ENCODE measurements at places on chromosomes 16 and 17.

GRCh38 chr16:69513180-69513966 is 52.4 kb upstream of the NFAT5 start:
- DNase-seq = no peak

- DNase-seq = peak; percentile 93
Observed at GRCh38 chr17:42457107-42457792, 1.4 kb upstream of the ATP6V0A1 start.

DNA sequence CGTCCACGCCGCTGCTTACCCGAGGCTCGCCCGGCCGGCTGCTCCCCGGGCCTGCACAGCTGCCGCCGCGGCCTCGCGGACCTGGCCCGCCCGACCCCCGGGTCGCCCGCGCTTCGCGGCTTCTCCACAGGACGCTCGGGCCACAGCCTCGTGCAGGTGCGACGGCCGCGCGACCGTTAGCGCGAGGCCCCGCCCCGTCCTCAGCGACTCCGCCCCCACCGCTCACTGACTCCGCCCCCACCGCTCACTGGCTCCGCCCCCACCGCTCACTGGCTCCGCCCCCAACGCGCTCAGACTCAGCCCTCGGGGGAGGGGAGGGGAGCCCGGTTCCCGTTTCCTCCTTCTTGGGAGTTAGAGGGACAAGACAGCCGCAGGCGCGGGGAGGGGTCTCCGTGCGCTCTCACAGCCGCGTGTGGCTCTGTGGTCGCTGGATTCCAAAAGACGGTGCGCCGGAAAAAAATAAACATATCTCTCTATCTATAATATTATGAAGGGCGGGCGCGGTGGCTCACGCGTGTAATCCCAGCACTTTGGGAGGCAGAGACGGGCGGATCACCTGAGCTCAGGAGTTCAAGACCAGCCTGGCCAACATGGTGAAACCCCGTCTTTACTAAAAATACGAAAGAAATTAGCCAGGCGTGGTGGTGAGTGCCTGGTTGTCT is at the start of gene MEIOB:
TSS of gene MEIOB (minus strand) at position 191 of the 662 bp plus-strand sequence. CDS start 3,989 bp downstream, outside the sequence.
- peak; percentile 69 for DNase-seq

DNA sequence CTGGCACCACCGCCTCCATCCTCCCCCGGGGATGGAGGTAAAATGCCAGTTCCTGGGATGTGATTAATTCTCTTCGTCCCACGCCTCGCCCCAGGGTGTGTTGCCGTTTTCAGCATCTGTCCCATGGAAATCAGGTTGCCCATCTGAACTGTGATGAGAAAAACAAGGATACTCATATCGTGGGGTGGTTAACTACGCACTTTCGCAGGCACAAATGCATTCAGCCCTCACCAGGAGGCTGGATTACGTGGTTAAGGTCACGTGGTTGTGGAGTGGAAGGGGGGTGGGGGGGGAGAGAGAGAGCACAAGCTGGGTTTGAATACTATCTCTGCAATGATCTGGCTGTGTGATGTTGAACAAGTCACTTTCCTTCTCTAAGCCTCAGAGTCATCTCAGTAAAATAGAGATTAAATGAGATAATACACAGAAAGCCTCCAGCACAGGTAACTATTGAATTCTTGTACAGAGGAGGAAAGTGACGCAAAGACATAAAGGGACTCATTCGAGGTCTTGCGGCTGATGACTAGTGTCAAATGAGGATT is 74.7 kb downstream of the BMERB1 start:
- no peak for DNase-seq

DNA sequence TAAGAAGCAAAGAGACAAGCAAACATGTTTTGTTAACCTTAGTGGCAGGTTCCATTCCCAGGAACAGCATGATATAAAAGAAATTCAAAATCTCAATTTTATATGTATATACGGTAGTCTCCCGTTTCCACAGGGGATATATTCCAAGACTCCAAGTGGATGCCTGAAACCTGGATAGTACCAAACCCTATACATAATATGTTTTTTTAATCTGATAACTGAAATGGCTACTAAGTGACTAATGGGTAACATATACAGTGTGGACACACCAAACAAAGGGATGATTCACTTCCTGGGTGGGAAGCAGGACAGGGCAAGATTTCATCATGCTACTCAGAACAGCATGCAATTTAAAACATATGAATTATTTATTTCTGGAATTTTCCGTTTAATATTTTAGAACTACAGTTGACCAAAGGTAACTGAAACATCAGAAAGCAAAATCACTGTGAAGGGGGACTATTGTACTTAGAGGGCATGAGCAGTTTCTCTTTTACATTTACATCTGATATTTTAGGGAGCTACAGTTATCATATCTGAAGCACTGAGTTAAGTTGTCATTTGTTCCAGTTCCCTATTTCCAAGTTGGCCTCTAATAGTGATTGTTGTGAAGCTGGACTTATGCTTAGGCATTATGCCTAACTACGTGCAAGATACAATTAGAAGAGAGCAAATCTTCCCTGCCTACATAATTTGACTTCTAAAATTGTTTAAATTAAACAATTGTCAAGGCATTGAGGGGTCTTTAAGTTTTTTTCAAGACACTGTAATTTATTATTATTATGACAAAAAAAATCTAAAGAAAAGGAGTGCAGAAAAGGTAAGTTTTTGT is 34.1 kb upstream of the ABCA6 start:
- DNase-seq = peak; percentile 89

DNA sequence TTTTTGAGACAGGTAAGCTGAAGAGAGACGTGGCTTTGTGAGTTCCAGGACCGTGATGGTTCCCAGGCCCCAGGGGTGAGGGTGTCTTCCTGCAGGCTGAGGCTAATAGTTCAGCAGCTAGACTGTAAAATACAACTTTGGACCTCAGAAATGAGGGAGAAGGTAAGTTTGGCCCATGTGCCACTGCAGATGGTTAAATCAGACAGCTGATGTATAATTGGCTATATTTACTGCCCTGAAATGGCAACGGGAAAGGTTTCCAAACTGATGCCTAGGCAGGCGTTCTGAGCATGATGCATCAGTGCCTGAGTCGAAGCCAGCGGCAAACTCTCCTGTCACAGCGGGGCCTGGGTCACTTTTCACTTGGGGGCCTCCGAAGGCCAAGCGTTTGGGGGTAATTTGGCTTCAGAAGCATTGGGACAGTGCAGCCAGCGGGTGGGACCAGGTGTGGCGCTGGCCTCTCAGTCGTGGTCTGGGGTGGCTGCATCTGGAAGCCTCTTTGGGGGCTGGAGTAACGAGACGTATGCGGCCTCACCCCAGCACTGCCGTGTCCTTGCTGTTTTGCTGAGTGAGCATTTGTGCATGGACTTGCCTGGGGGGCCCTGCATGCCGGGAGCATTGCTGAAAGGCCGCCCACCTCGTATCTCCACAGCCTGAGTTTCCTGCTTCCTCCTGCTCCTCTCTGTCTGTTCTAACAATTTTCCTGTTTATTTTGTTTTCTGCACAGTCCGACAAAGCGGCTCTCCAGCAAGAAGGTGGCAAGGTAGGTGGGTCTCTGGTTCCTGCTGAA is 31.2 kb upstream of the CAPN15 start:
- no peak for DNase-seq
